Right renal cortex interstitium (tissue), 3 donors: ENCODE measurements at places on chromosomes 12 and 14. TPM values are rescaled to one million over a fixed set of nuclear protein-coding genes. Genes with fewer than 3 reads are reported as not detected.

Gene KRT72
- not detected for polyA plus RNA-seq

GRCh38 chr14:54472315-54472714 is 16.5 kb downstream of the GMFB start:
- no peak for DNase-seq

DNA sequence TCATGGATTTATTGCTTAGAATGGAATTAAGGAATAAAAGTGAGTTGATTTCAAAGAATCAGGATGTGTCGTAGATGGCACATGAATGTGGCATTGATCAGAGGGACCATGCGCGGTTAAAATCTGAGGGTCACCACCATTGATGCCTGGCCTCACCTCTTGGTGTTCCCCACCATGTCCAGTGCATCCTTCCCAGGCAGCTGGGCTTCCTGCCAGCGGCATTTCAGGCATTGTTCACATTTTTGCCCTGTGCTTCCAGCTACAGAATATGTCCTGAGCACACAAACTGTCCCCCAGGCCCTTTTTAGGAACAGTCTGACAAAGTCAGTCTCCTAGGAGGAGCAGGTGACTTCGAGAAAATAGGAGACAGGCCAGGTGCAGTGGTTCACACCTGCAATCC is 42.0 kb upstream of the TSPAN9 start:
- no peak for DNase-seq

Gene SLC25A47
- polyA plus RNA-seq = not detected

Gene CTSG
- 0.18 TPM for polyA plus RNA-seq

DNA sequence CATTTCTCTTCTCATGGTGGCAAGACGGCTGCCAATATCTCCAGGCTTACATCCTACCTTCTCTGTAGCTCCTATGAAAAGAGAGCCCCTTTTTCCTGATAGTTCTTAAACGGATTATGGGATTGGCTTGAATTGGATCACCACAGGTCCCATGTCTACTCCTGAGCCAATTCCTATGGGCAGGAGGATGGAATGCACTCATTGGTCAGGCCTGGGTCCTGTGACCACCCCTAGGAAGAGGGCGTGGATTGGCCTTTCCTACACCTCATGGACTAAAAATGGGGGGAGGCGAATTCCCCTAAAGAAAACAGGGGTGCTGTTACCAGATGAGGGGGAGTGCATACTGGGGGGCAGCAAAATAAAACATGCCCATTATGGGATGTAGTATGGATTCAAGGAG is 108.8 kb downstream of the PTPN11 start:
- DNase-seq = no peak

- no peak for DNase-seq
Measured at GRCh38 chr14:63874223-63874622, 21.4 kb downstream of the SYNE2 start.

- no peak for DNase-seq
Measured at GRCh38 chr14:56040121-56040520, 78.1 kb upstream of the PELI2 start.

- DNase-seq = no peak
Measured at GRCh38 chr12:49798934-49799333, 29.3 kb downstream of the NCKAP5L start.

DNA sequence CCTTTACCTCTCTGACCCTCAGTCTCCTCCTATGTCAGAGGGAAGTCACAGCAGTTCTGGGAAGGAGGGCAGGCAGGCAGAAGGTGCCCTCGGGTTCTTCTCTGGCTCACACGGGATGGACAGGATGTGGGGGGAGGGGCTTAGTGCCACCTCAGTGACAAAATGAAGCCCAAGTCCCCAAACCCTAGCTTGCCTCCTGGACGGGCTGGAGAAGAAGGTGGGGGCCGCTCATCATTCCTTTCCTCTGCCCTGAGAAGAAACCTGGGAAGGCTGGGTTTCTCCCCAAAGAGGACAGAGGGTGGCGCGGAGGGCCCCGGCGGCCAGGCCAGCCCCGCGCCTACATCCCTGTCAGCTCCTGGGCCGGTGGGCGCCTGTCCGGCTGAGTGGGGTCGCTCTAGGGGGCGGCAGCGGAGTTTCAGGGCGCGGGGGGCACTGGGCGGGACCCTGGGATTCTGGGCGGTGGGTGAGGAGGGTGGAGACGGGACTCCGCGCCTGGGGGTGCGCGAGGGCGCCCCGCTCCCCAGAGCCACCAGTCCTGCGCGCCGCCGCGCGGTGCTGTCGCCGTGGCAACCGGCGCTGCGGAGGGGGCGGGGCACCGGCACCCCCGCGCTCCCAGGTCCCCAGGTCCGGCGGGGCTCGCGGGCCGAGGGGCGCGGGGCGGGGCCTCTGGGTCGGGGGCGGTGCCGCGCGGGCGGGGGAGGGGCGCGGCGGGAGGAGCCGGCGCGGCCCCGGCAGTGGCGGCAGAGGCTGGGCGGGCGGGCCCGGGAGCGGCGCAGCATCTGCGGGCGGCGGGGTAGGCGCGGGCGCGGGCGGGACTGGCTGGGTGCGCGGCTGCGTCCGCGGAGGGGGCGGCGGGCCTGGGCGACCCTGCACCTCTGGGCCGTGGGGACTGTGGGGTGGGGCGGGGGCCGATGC is at the start of gene TMEM121:
Gene TMEM121, plus strand, starts transcription at position 723 of the 915 bp plus-strand sequence. CDS start 2,252 bp downstream, outside the sequence.
- no peak for DNase-seq

DNA sequence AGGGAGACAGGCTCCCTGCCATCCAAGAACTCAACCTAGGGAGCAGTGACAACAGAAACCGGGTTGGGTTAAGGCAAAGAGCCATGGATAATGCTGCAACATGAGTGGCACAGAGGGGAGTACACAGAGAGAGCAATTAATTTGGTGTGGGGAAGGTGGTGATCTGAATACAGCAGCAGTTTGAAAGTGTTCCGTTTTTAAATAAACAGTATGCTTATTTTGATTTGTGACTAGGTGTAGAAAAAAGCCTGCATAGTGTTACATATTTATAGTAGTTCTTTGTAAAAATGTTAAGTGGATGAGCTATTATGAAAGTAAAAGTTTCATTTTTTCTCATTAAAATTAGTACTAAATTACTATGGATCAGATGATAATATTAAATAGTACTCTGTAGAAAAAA is 8.7 kb downstream of the AKAP5 start:
- no peak for DNase-seq

Gene KRT5
- polyA plus RNA-seq = not detected

- no peak for DNase-seq
Measured at GRCh38 chr14:73817020-73817655, 34.5 kb upstream of the PTGR2 start.

DNA sequence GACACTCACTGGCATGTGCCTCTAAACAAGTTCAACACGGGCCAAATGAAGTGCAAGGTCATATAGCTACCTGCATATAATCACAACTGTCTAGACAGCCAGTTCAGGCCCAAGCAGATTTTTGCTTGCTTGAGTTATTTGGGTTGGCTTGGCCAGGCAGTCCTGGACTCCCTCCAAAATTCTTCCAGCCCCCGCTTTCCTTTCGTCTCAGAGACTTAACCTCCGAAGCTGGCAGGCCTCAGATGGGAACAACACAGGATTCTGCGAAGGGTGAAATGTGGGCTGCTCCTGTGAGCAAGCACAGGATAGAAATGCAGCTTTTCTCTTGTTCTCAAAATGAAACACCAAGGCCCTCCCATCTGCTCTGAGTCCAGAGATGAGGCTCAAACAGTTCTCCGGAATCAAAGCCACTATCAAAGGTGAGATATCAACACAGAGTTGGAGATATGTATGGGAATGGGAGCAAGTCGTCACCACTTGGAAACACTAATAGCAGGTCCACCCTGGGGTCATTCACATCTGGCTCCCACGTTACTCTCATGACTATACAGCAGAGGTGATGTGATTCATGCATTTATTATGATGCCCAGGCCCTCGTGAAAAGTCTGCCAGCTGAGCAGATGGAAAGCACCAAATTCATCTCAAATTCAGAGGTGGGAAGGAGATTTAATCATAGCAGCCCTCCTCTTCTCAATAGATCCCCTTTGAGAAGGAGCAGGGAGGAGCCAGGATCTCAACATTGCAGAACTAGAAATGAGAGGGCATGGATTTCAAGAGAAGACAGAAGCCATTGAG is 389.8 kb downstream of the NUAK1 start:
- no peak for DNase-seq

DNA sequence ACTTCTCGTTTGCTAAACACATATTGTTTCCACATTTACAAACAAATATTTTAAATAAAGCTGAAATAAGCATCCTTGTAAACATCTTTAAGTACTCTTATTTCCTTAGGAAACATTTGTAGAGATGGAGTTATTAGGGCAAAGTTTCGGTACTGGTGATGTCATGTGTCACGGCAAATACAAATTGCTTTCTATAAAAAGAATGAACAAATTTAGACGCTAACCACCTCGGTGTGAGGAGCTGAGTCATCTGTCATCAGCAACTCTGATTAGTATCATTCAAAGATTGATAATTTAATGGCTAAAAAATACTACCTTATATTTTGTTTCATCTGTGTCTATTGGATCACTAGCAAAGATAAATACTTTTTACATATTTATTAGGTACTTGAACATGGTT is 982.0 kb downstream of the VRK1 start:
- no peak for DNase-seq

Gene OVCH1
- polyA plus RNA-seq = 0.18 TPM

DNA sequence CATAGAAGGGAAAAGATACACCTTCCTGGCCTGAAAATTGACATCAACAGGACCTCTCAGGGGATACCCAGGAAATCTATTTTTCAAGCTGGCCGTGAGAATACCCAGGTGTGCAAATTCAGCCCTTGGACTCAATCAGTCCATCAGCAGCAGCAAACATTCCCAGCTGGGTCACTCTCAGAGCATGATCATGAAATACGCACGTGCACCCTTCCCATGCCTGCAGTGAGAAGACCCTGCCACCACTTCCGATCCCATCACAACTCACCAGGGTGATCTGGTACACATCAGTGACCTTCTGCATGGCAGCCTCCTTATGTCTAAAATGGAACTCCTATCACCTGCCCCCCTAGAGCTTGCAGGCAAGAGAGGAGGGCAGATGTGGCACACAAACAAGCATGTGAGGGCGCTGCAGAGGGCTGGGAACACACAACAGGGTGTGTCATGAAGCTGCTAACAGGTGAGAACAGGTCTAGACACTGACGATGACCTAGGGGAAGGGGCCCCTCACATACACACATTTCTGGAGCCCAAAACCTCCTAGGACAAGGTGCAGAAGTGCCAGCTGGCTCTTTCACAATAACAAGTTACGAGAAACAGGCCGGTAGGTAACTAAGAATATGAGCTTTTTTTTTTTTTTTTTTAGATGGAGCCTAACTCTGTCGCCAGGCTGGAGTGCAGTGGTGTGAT is 37.8 kb upstream of the TC2N start:
- DNase-seq = no peak

- no peak for DNase-seq
Measured at GRCh38 chr14:90717916-90718315, 98.3 kb downstream of the TTC7B start.

DNA sequence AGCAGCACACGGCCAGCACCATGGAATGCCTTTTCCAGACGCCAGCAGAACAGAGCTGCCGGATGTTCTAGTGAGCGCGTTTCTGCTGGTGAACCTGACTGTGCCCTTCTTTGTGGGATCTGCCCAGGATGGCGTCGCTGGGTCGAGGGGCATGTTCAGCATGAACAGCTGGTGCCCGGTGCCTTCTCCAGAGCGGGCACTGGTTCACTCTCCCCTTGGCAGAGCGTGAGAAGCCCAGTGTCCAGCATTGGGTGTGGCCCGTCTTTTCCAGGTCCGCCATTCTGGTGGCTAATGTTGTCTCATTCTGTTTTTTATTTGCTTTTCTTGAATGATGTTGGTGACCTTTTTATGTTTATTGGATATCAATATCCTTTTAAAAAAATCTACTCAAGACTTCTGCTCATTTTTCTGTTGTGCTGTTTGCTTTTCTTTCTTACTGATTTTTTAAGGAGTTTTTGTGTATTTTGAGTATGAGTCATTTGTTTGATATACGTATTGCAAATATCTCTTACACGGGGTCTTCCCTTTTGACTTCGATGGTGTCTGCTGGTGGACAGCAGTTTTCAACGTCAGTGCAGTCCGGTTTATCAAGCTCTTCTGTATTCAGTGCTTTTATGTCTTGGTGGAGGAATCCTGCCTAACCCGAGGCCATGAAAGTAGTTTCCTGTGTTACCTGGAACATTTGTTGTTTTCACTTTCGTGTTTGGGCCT is 74.3 kb downstream of the ADGRD1 start:
- no peak for DNase-seq

Gene TAMALIN
- 16.5 TPM for polyA plus RNA-seq

Gene CCDC175
- 0.50 TPM for polyA plus RNA-seq

DNA sequence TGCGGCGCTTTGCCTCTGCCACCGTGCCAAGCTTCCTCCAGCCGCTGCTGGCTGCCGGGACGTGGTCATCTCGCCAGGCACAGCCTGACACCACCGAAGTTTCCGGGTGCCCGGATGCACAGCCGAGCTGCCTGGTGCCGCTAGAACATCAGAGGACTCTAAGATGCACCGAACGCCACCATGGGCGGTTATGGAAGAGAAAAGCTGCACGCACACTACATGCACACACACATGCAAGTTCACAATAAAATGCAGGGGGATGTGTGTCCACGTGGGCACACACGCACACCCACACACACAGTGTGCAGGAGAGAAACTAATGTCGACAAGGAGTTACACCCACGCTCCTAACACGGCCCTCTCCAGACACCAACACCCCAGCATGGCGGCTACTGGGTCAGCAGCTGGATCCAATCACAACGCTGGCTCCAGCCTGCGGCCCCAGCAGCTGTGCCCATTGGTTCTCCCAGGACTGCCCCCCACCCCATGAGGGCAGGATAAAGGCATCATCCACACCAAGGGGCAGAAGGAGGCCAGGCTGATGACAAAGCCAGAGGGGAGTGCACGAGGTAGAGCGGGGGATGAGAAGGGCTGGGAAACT is 82.7 kb downstream of the BCL11B start:
- no peak for DNase-seq

DNA sequence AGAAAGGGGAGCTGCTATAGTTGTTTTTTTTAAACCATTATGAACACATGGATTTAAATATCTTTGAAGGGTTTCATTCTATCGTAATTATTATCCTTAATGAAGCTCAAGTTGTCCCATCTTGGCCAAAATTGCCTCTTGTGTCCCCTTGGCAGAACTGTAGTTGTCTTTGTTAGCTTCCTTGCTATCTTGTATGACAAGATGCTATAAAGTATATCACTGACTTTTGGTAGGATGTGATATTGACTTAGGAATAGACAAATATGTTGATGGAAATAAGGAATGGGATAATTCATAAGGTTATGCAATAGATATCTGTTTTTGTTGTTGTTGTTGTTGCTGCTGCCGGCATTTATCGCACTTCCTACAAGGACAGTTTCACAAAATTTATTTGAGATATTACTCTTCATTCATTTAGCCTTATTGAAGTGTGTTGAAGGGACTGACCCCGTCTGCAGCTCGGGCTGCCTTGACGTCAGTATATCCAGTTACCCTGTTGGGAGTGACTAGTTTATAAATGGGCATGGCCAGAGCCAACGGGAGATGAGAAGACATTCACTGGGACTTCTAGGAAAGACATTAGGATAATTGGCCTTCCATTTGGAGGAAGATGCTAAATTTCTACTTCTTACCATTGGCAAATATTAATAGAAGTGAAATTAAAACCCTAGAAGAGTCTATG is 26.1 kb upstream of the APOLD1 start:
- no peak for DNase-seq

Gene IAPP
- not detected for polyA plus RNA-seq

- no peak for DNase-seq
Measured at GRCh38 chr12:70609203-70609602, 28.0 kb downstream of the PTPRB start.

Gene MLF2
- polyA plus RNA-seq = 196 TPM

Gene GLIPR1L2
- polyA plus RNA-seq = 2.3 TPM

GRCh38 chr14:76498976-76499375 is 123.0 kb downstream of the ESRRB start:
- DNase-seq = no peak
